ENCODE measurements at places on chromosomes 7 and 10.

DNA sequence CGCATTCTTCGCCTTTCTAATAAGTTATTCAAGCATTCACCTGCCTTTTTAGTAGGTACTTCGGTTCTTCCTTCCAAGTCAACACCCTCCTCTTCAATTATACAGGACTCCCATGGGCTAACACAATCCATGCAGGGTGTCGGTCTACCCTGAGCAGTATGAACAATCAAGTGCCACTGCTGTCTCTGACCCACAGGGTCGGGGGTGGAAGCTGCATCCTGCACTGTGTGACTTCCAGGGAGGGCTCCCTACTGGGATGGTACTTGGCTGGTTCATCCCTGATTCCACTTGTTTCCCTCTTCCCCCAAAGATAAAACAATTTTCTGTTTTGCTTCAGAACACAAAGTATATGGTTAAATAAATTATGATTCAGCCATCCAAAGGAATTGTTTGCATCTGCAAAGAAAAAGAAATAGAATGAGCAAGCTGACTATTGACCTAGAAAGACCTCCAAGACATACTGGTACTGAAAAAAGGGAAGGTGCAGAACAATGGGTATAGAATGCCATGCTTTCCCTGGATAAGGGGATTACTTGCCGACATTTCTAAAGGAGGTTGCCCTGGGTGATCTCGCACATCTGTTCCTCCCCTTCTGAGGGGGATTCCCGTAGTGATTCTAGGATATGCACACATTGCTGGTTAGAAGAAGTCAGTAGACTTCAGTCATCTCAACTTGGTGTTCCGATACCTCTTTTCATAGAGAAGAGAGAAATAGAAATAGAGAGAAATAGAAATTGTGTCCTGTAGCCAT is 89.1 kb upstream of the AGR3 start:
- DNase-seq: no peak

DNA sequence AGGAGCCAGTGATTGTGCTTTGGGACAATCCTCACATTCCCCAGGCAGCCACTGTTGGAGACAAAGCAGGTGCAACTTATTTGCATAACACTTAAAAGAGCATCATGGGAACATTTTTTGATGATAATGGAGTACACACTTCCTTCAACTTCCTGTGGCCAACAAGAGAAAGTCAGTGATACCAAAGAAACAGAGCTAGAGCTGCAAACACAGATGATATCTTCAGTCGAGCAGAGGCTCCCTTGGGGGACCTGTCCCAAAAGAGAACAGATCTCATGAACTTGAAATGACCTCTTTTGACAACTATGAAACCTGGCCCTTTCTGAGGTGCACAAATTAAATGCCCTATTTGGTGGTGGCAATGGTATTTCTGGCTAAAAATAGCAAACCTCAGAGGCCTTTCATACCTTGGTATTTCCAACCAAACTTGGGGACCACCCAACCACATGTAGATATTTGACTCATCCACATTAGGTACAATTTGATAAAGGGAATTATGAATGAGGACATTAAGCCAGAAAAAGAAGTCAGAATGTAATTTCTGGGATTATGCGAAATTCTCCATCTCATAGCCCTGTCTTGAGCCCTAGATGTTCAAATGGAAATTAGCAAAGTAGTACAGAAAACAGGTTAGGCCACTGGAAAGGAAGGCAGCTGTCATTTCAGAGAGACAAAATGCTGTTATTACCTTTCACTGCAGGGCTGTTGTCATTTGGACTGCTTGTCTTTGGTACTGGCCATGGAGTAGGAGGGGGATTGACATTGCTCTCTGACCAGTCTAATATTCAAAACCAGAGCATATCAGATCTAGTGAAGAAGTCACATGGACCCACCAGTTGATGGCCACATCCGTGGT is 146.2 kb downstream of the ICA1 start:
- DNase-seq: peak; percentile 60

DNA sequence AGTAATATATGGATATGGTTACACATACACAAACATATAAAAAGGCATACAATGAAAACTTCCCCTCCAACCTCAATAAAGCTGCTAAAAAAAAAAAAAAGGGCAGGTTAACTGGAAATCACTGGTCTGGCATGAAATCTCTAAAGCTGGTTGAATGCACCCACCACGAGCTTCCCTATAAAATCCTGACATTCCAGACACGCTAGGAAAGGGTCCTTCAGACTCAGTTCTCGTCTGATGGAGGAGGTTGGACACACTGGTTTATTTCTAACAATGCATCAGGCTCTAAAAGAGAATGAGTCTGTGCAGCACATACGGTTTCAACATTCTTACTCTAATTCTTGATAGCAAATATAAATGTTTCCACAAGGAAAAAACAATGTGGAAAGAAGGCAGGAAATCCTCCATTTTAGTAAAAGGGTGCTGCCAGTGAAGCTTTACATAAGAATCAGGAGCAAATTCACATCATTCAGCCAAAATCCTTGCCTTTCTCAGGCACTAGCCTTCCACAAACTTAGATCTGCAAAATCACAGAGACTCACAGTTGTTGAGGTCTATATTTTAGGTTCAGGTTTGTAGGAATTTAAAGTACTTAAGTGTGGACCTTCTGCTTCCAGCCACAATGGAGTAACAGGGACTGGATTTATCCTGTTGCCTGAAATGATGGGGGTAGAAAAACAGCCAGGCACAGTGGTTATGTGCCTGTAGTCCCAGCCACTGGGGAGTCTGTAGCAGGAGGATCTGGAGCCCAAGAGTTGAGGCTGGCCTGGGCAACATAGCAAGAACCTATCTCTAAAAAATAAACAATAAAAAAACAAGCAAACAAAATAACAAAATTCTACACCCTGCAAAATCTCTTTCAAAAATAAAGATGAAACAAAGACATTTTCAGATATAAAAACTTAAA is 73.5 kb downstream of the CYTH3 start:
- DNase-seq: no peak

DNA sequence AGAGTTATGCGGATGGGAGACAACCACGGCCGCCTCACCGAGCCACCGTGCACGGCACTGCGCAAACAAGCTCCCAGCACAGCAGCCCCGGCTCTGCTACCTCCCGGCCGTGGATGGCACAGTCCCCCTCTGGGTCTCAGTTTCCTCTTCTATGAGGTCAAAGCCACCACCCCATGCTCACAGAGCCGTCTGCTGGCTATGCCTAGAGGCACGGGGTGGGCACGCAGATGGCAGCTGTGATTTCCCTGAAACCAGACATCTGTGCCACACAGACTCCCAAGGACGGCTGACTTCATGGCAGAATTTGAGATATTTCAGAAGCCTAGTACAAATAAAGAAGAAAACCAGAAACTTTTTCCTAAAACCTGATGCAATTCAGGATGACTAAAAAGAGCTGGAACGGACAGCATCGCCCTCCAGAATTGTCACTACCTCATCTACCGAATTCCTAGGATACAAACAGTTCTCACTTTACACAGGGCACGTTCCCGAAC is 73.2 kb downstream of the AMZ1 start:
- no peak for DNase-seq

DNA sequence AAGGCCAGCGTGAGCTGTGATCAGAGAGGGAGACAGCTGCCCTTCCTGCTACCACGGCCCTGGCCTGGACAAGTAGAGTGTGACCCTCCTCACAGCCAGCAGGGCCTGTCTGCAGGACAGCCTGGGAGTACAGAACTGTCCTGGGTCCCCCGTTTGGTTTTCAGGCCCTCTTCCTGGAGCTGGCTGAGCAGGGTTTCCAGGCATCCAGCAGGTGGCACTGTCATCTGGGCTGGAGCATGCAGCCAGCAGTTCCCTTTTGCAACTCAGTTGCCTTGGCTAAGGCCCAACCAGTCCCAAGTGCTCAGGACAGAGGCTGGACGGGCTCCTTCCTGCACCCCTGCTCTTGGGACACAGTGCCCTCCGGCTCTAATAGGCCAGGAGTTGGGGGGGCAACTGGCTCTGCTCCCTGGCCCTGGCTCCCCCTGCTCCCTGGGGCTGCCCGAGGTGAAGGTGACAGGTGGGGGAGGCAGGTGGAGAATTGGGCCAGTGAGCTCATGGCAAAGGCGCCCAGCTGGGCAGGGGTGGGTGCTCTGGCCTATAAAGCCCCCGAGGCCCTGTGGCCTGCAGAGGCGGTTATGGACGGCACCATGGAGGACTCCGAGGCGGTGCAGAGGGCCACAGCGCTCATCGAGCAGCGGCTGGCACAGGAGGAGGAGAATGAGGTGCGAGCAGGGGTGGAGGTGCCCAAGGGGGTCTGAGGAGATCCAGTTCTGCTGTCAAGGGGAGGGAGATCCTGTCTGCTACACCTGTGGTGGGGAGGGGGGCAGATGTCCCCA is at the start of gene ANKRD2:
Gene ANKRD2 (plus strand): TSS at position 566 of the 776 bp plus-strand sequence. CDS start 10 bp downstream, at position 576.
- DNase-seq: peak; percentile 67

DNA sequence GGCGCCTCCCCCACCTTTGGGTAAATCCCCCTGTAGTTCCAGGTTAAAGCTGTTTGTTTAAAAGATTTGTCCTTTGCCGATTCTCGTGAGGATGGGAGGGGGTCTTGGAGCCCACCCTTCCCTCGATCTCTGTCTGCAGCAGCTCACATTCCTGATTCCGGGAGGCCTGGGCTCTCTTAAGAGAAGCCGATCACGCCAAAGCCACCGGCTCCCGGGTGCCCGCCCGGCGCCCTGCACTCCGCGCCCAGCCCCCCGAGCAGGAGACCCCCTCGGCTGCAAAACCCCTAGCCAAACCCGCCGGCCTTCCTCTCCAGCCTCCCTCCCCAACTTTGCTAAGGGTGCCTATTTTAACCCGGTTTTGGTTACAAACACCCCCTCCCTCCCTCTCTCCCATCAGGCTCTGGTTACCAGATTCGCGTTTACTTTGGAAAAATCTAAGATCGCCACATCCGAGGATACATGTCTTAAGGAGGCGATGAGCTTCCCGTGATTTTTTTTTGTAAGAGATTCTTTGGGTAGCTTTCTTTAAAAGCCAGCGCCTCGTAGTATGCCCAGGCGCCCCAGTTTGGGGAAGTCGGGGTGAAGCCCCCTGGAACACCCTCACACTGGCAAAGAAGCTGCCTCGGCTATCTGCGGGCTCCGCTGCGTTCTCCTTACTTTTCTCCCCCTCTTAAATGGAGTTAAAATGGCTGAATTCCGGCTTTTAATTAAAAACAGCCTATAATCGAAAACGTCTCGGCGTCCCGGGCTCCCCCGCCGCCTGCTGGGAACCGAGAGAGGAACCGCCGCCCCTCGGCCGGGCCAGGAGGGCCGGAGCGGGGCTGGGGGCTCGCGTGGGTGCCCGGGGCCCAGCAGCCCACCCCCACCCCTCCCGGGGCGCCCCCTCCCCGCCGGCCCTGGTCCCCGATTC is 983 bp downstream of the TNRC18 start:
- peak; percentile 61 for DNase-seq

DNA sequence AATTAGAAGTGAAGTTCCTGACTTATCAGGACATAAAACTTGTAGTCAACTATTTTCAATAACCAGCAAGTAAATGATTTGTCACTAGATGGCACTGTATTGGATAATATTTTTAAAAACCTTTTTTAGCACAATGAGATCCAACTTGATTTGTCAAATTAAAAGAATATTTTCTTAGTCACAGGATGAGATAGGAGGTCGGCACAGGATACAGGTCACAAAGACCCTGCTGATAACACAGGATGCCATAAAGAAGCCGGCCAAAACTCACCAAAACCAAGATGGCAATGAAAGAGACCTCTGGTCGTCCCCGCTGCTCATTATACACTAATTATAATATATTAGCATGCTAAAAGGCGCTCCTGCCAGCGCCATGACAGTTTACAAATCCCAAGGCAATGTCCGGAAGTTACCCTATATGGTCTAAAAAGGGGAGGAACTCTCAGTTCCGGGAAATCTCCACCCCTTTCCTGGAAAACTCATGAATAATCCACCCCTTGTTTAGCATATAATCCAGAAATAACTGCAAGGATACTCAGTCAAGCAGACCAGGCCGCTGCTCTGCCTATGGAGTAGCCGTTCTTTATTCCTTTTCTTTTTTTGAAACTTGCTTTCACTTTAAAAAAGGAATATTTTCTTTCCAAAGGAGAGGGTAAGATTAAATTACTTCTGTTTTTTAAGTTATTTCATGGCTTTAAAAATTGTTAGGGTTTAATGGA is 255.7 kb upstream of the MKLN1 start:
- DNase-seq: no peak

DNA sequence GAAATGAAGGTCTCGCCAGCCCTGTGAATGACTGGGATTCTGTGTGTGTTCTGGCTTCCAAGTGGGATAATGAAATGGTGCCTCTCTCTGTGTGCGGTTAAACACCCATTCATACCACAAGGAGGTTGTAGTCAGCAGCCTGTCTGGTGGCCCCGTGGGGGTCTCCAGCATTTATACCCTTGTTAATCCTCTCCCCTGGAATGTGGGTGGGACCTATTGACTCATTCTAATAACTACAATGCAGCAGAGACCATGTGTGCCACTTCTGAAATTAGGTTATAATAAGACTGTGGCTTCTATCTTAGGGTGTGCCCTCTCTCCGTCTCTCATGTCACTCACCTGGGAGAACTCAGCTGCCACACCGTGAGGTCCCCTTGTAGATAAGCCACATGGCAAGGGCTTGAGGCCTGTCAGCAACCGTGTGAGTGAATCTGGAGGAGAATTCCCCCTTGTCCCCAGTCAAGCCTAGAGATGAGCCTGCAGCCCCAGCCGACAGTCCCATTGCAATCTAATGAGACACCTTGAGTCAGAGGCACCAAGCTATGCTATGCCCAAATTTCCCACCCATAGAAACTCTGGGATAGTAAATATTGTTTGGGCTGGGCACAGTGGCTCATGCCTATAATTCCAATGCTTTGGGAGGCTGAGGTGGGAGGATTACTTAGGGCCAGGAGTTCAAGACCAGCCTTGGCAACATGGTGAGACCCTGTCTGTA is 106.8 kb downstream of the GALNT17 start:
- no peak for DNase-seq

GRCh38 chr10:89216056-89216455 is 8.9 kb upstream of the CH25H start:
- DNase-seq: no peak

GRCh38 chr7:133804127-133804526 is 323.0 kb upstream of the LRGUK start:
- DNase-seq: no peak

- DNase-seq: no peak
Measured at GRCh38 chr10:92829042-92829785, 19.1 kb upstream of the EXOC6 start.

DNA sequence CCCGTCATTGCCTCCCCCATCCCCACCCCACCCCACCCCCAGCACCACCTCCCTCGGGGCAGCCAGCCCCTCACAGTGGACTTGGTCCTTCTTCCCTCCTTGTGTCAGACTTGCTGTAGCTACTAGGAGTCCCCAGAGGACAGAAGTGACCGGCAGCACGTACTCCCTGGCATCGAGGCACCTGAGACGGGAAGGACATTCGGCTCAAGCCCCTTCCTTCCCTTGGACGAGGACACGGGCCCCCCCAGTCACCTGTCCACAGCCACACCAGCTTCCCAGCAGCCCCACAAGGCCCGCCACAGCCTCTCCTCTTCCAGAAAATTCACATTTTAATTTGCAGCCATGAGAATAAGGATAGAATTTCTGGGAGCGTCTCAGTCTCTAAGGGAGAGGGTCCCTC is 267.8 kb upstream of the SHH start:
- DNase-seq: no peak

DNA sequence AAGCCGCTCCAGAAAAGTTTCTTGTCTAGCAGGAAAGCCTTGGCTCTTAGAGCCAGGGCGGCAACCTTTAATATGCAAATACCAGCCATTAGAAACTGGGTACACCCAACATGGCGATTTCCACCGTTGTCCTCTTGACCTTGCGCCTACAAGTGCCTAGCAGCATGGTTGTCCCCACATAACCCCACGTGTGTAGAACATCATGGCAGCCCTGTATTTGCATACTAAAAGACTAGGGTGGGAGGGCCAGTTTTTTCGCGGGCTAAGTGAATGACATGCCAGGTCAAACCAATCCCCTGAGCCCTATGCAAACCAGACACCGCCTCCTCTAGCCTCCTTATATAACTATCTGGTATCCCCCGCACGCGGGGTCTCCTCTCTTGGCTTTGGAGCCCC is 58.4 kb upstream of the FZD8 start:
- DNase-seq: no peak
